ENCODE measurements at places on chromosomes 2 and 18.
A peak's percentile ranks its signal among the peaks of the same experiment; 100 is the strongest.

GRCh38 chr2:222494104-222494739, 69.9 kb downstream of the SGPP2 start:
- no peak for DNase-seq

DNA sequence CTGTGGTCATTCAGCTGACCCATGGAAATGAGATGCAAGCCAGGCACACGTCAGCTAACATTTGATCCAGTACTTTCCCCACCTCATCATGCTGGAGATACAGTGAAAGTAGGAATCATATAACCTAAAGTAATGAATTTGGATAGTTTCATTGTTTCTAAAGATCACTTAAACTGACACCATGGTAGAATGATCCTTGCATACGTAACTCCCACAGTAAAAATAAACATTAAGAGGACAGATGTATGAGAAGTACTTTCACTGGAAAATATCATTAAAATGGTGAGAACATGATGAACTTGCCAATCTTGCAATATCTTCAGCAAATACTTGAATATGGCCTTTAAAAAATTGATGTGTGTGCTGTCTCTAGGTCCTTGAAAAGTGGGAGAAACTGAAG, 85.4 kb downstream of the MAIP1 start:
- DNase-seq, result no peak

DNA sequence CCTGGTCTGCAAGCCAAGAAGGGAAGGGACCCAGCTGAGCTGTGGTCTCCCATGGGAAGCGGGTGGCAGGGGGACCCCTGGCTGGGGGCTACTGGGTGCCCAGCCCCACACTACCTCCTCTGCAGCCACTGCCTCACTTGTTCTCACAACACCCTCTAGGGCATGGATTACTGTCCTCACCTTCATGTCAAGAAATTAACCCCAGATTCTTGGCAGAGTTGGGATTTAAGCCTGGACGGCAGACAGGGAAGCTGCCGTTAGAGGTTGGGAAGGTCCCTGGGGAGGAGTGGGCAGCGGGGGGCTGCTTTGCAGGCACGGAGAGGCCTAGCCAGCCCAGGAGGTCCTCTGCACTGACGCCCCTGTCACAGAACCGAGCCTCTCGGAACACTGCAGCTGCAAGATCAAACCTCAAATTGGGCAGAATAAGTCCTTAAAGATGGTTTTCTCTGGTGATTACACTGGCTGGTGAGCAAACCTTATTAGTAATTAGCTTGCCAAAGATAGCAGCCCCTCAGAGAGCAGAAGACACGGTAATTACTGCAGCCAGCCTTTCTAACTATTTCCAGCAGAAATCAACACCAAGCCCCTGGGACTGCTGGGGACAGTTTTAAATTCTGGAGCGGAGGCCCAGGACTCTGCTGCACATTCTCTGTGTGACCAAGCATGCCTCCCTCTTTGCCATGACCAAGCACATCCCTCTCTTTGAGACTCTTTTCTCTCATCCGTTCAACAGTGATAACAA, 35.9 kb downstream of the KCNF1 start:
- no peak for DNase-seq

GRCh38 chr18:24497031-24497754, 36.8 kb downstream of the HRH4 start:
- DNase-seq, result no peak

DNA sequence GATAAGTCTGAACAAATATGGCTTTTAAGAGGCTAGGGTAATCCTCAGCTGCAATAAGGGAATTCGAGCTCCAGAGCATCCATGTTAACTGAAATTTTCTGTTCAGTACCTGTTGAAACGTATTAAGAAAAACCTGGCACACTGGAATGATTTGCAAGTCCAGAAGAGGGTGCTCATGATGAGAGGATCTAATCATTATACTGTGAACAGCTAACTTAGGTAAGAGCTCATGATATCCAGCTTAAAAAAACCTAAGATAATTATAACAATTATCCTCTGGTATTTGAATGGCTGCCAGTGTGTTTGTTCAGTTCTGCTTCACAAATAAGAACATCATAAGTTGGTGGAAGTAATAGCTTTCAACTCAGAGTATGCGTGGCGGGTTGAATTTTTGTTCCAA, 1118.3 kb upstream of the DDX18 start:
- DNase-seq, result no peak

- DNase-seq, result no peak
Observed at GRCh38 chr18:55665506-55665905, 77.5 kb upstream of the TCF4 start.

DNA sequence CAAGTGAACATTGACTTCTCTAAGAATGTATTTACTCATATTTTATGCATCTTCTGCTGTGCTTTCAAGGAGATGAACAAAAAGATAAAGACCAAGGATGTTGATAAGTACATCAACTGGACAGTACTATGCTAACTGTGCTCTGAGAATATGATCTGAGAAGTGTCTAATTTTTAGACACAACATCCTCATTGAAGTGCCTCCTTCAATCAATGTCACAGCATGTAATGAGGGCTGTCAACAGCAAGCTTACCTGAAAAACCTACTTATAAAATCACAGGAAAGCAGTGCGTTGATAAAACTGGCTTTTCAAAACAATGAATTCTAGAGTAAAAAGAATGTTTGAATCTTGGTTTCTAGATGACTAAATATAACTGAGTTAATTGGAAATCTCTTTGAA, 452.9 kb upstream of the DSEL start:
- DNase-seq, result no peak

DNA sequence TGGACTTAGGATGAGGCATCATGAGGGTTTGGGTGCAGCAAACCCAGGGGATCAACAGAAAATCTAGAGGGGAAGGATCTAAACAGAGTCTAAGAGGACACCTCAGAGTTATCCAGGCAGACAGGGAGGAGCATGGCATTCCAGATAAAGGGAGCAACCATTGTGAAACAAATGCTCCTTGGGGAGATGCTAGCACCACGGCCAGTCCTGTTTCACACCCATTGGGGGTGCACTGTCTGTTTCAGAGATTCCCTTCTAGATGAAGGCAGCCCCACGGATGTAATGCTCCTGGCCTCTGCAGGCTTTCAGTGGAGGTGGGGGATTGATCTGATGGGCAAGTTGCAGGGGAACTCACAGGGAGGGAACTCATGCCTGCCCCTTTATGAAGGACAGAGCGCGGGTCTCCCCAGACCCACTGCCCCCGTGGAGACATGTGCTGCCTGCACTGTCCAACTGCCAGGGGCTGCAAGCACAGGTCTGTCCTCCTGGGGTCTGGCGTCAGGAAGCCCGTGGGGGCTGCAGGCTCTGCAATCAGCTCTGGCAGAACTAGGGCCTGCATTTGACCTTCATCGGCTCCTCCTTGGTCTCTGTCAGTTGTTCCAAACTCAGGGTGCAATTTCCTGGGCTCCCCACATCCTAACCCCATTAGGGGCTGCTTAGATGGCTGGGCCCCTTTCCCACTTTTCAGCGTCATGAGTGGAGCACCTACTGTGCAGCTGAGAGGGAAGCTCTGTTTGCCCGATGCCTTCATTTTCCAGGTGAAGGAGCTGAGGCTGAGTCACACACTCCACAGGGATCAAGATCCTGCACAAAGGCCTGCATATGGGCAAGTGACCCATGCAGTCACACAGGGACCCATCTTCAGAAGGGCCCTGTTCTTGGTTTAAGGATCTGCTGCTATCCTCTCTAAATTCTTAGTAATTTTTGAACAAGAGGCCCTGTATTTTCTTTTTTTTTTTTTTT, 163.4 kb downstream of the ARL4C start:
- no peak for DNase-seq

GRCh38 chr2:64412671-64413070, 41.3 kb upstream of the LGALSL start:
- no peak for DNase-seq

DNA sequence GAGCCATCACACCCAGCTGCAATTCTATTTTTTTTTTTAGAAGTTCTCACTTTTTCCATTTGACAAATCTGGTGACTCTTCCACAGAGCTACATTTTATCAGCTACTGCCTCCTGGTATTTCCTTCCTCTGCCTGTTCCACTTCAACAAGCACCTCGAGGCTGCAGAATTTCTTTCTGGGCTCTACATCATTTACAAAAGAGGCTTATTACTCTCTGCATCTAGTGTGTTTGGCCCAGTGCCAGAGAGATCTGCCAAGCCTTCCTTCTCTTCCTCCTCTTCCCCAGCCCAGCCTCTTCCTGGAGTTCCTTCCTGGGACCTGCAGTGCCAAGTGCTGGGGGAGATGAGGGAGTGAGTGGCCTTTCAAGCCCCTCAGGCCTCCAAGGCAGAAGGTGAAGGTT, 119.6 kb upstream of the ITGA6 start:
- DNase-seq, result no peak

DNA sequence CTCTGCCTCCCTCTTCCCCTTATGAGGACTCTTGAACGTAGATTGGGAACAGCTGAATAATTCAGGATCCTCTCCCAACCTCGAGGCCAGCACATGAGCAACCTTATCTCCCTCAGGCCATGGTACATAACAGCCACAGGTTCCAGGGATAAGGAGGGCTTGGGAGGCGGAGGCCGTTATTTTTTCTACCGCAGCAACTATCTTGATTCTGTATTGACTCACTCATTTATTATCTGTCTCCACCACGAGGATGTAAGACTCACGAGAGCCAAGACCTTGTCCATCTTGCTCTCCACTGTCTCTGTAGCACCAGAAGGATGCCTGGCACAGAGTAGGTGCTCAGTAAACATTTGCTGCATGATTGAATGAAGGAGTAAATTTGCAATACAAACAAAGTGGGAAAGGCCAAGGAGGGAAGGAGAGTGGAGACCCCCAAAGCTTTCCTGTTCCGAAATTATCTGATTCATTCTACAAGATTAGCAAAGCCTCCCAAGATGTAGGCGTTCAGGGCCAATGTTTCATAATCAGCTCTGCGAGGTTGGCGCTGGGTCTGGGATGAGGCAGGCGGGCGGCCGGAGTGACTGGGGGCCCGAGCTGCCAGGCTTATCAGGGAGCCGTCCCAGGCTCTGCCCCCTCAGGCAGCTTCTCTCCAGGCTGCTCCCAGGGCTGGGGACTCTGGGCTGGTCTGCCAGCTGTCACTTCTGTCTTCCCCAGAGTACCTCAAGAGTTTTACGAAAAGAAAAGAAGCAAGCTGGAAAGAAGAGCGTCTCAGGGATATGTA, 31.6 kb downstream of the INPP5D start:
- no peak for DNase-seq

DNA sequence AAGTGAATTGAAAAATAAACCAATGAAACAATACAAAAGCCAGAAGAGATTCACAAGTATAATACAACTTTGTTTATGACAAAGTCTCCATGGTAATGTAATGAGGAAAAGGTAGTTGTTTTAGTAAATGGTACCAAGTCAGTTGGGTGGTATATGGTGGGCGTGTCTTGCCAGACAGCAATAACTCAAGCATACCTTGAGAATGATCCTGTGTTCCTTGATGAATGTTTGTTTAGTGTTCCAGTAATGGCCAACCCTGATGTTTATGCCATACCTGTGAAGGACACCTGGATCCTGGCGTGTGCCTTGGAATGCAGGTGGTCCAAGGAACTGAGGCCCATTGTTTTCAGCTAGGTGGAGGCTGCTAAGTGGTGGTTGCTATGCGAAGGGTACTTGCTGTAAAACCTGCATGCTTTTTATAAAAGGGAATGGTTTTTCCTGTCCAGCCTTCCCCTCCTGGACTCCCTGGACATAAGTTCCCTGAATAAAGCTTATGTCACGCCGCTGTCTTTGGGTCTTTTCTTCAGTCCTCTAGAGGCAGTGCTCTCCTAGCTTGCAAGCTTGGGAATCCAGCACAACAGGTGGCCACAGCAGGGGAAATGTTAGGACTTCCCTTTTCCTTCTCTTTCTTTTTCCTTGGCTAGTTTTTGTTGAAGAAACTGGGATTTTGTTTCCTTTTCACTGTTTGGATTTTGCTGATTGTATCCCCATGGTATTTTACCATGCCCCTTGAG, 54.7 kb downstream of the MTA3 start:
- DNase-seq, result no peak

- no peak for DNase-seq
Observed at GRCh38 chr2:229137639-229138038, 133.4 kb downstream of the PID1 start.

DNA sequence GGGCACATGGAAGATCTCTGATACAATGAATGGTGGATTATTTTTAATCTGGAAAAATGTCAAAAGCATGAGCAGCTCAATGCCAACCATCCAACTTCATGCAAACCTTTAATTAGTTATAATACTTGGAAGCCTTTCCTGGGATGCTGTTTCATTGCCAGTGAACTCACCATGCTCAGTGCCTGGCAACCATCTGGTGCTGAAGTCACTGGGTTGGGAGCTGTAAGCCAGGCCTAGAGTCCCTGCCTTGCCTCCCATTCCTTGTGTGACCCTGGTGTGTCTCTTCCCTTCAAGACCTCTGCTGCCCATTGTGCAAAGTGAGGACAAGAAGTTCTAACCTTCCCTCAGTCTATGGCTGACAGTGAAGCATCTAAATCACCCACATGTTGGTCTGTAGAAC, 458.7 kb downstream of the RNF144A start:
- no peak for DNase-seq

- peak; percentile 7 for DNase-seq
Observed at GRCh38 chr2:53445383-53446070, 322.1 kb upstream of the CHAC2 start.

- no peak for DNase-seq
Observed at GRCh38 chr2:12177455-12178288, 431.2 kb downstream of the LPIN1 start.

Measured in stimulated activated CD4-positive, alpha-beta T cell treated with anti-CD3 and anti-CD28 coated beads, Interleukin-15, amount 100 ng/mL, for 48 hours (primary cell).